ENCODE measurements at places on chromosomes 16 and 17. TPM values are rescaled to one million over a fixed set of nuclear protein-coding genes. Genes with fewer than 3 reads are reported as not detected.
A peak's percentile ranks its signal among the peaks of the same experiment; 100 is the strongest.

DNA sequence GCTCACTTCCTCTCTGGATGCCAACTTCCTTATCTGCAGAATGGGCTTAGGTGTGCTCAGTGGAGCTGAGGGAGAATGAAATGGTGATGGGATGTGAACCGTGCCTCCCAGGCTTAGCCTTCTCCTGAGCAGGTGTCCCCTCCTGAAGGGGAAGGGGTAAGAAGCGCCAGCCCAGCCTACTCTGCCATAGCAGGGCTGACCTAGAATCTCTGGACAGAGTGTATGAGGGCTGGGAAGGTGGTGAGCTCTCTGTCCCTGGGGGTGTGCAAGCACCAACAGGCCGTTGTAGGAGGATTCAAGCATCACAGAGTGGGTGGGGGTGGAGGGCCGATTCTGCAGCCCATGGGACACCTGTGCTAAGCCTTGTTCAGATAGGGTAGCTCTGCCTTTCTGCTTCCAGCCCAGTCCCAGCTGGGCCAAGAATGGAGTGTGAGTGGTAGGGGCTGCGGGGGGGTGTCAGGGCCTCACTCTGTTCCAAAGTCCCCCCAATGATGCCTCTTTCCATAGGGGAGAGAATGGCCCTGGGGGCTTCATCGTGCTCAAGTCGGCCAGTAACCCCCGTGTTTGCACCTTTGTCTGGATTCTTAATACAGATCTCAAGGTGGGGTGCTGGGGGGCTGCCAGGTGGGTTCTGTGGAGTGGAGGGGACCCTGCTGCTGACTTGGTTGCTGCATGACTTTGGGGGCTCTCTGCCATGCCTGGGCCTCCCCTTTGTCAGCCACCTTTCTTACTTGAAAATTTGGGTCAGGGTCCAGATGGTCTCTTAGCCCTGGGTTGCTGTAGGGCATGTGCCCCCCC, 3.2 kb upstream of the TCAP start:
- no peak overlapping the region for H3K27ac ChIP-seq
- H3K36me3 ChIP-seq = peaks cover under 1% of the 10 kb centered on the region
- no peak overlapping the region for H3K4me3 ChIP-seq
- peaks cover 4% of the 10 kb centered on the region for H3K27me3 ChIP-seq

SMIM5 gene
- 1.4 TPM for total RNA-seq

- peak overlapping the region; percentile 33 for H3K4me3 ChIP-seq
- no peaks in the 10 kb centered on the region for H3K4me1 ChIP-seq
- peaks cover 89% of the 10 kb centered on the region for H3K27me3 ChIP-seq
Measured at GRCh38 chr17:38571833-38572668, 33.7 kb downstream of the SRCIN1 start.

DNA sequence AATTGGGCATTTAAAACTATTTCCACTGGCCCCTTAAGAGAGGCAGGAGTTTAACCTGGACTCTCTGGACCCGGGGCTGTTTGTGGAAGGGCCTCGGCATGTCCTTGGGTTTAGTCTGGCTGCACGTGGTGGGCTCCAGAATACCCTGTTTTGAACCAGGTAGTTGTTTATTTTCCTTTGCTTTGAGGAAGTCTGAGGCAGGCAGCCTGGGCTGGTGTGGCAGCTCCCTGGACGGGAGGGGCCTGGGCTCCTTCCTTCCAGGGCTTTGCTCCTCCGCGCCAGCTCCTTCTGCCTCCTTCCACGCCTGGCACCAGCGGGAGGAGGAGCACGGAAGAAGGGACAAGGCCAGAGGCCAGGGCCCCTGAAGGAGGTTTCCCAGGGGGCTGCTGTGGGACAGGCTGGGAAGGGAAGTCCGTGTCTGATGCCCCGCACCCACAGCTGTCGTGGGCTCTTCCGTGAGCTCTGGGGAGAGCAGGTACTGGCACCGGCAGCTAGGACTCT, 15.5 kb downstream of the BANP start:
- peaks cover 9% of the 10 kb centered on the region for H3K36me3 ChIP-seq
- no peak for DNase-seq
- peak overlapping the region; percentile 70 for H3K4me3 ChIP-seq
- peaks cover 79% of the 10 kb centered on the region for H3K4me1 ChIP-seq
- peak overlapping the region; percentile 55 for H3K27ac ChIP-seq

DNA sequence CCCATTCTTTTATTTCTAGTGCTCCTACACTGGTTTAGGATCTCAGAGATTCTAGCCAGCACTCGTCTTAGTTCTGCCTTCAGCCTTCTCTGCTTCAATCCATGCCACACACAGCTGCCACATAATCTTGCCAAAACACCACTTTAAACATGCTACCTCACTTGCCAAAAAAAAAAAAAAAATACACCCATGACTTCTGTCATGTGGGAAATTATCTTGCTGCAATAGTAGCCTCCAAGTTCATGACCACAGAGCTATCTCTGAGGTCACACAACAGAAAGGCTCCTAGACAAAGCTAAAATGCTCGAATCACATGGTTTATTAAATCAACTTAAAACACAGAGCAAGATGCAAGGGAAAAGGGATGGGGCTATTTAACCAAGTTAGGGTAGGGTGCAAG, 18.1 kb downstream of the FZD2 start:
- DNase-seq = no peak
- no peaks in the 10 kb centered on the region for H3K36me3 ChIP-seq
- peaks cover 28% of the 10 kb centered on the region for H3K27me3 ChIP-seq
- no peak overlapping the region for H3K27ac ChIP-seq
- H3K4me1 ChIP-seq = no peaks in the 10 kb centered on the region

C17orf78 gene
- not detected for total RNA-seq

GRCh38 chr16:4110680-4111079, 5.6 kb downstream of the ADCY9 start:
- peaks cover 2% of the 10 kb centered on the region for H3K36me3 ChIP-seq
- no peak for DNase-seq
- peaks cover 47% of the 10 kb centered on the region for H3K4me1 ChIP-seq
- no peak overlapping the region for H3K4me3 ChIP-seq

GRCh38 chr17:40175928-40176753, 1.1 kb upstream of the RAPGEFL1 start:
- peaks cover 16% of the 10 kb centered on the region for H3K4me1 ChIP-seq
- H3K36me3 ChIP-seq = peaks cover 12% of the 10 kb centered on the region
- H3K27ac ChIP-seq = no peak overlapping the region
- H3K27me3 ChIP-seq = no peaks in the 10 kb centered on the region
- no peak overlapping the region for H3K4me3 ChIP-seq
- DNase-seq = no peak

NR1D1 gene
- total RNA-seq = 4.5 TPM

DNA sequence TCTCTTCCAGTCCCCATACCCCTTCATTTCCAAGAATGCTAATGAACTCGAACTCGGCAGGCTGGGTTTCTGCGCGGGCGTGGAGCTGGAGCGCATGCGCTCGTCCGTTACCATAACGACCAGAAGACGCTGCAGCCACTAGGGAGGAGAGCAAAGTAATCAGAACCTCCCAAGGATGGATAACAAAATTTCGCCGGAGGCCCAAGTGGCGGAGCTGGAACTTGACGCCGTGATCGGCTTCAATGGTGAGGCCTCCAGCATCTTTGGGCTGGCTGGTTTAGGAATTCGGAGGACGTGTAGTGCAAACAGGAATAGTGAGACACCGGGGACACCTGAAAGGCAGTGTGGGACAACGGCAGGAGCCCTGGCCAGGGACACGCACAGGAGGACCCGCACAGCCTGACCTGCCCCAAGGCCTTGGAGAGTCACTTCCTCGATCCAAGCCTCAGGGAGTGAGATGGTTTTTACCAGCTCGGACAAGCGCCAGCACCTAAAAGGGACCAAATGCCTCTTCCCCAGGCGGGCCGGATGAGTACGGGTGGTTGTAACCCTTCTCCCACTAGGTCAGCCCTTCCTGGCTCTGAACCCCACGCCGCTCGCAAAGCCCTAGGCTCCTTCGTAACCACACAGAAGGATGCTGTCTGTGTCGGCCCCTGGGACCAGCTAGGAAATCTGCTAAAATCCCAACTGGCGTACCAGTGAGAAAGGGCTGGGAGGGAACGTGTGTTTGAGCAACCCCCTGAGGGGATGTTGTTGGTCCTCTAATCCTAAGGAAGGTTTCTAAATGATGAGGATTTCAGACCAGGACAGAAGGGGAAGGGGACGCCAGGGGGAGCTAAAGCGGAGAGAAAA, at the start of gene CFAP52:
TSS of gene CFAP52 (plus strand) at position 122 of the 852 bp plus-strand sequence. CDS start at position 176, 54 bp downstream.
- H3K27me3 ChIP-seq = no peaks in the 10 kb centered on the region
- peak within 1 kb of the TSS; percentile 80 for H3K27ac ChIP-seq
- H3K4me3 ChIP-seq = peak within 1 kb of the TSS; percentile 95
- H3K4me1 ChIP-seq = peaks cover 21% of the 10 kb centered on the region

DNA sequence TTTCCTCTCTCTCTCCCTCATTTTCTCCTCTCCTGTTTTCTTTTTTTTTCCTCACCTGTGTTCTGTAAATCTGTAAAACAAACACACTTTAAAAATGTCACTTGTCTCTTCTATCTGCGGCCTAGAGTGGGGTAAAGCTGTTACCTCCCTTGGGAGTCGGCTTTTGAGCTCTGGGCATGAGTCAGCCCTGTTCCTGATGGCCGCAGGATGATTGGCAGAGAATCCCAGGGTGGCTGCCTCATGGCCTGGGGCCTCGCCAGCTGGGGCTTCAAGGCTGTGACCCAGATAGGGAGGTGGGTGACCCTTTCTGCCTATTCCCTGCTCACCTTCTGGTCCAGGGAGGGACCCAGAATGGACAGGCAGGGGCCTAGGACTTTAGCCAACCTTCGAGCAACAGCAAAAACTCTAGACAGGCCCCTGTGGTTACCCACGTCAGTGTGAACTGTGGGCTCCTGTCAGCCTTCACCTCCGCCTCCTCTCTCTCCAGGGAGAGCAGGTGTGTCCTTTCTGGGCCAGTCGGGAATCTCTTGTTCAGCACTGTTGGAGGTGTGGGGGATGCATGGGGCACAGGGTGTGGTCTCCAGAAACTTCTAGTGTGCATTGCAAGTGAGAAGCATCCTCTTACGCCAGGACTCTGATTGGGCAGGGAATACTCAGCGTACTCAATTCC, 87.4 kb downstream of the RAP1GAP2 start:
- no peaks in the 10 kb centered on the region for H3K36me3 ChIP-seq
- no peak overlapping the region for H3K4me3 ChIP-seq
- no peak for DNase-seq
- H3K27me3 ChIP-seq = no peaks in the 10 kb centered on the region
- no peaks in the 10 kb centered on the region for H3K4me1 ChIP-seq

DNA sequence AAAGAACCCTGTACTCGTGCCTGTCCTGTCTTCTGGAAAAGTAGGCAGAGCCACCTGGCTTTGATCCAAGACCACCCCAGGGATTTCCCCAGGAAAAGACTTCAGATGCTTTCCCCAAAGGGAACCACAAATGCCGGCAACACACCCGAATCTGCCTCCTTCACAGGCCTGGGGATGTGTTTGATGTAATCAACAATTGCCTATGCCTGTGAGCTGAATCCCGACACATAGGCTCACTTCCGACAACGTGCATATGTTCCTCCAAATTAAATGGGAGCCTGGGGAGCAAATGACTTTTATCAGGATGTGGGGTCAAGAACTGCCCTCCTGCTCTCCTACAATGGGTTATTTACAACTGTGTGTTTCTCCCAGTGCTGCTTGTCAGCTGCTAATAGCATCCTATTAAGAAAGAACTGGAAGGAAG, 535.2 kb upstream of the CDH11 start:
- H3K36me3 ChIP-seq = no peaks in the 10 kb centered on the region
- no peak overlapping the region for H3K4me3 ChIP-seq
- no peak overlapping the region for H3K27ac ChIP-seq
- H3K4me1 ChIP-seq = no peaks in the 10 kb centered on the region
- no peaks in the 10 kb centered on the region for H3K27me3 ChIP-seq
- no peak for DNase-seq

FZD2 gene
- total RNA-seq = 0.82 TPM

DNA sequence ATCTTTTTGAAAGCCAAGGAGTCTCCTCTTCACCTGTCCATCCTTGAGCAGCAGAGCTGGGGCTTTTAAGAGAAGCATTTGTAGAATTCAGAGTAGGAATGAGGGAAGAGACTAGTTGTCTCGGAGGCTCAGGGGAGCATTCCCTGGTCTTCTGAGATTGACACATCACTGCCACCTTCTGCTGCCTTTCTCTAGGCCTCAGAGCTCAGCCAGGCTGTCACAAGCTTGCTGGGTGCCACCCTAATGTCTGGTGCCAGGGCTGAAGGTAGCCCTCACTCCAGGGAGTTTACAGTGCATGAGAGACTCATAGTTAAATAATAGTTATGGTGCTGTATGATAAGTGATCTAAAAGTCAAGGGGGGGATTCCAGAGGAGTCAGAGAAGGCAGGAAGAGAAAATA, 39.7 kb downstream of the B9D1 start:
- peaks cover 8% of the 10 kb centered on the region for H3K27me3 ChIP-seq
- no peaks in the 10 kb centered on the region for H3K4me1 ChIP-seq
- no peak for DNase-seq

GRCh38 chr16:57314161-57314785, 29.8 kb upstream of the PLLP start:
- no peaks in the 10 kb centered on the region for H3K36me3 ChIP-seq
- H3K27ac ChIP-seq = no peak overlapping the region

PKMYT1 gene
- 112 TPM for total RNA-seq

- no peak for DNase-seq
- H3K36me3 ChIP-seq = no peaks in the 10 kb centered on the region
- peaks cover 29% of the 10 kb centered on the region for H3K4me1 ChIP-seq
- no peak overlapping the region for H3K27ac ChIP-seq
- H3K4me3 ChIP-seq = no peak overlapping the region
Measured at GRCh38 chr16:28927815-28928214, 2.8 kb upstream of the RABEP2 start.

GRCh38 chr16:78675951-78676792, 576.7 kb downstream of the WWOX start:
- H3K4me1 ChIP-seq = no peaks in the 10 kb centered on the region
- no peak for DNase-seq
- H3K27me3 ChIP-seq = no peaks in the 10 kb centered on the region

TBX2 gene
- total RNA-seq = 0.10 TPM

DNA sequence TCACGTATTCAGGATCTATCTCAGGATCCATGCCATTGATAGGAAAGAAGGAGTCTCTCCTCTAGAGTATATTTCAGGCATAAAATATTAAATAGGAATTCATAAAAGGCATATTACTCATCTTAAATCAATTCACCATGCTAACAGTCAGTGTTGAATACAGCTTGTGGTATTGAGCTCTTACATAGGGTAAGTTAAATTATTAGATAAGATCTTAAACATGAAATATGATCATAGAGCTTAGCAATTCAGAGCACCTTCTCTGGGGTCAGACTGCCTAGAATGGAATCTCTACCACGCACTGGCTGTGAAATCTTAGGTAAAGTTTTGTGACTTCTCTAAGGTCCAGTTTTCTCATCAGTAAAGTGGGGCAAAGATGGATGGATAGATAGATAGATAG, 20.7 kb downstream of the MARCHF10 start:
- H3K36me3 ChIP-seq = no peaks in the 10 kb centered on the region
- H3K4me3 ChIP-seq = no peak overlapping the region
- no peaks in the 10 kb centered on the region for H3K4me1 ChIP-seq
- H3K27me3 ChIP-seq = peaks cover 23% of the 10 kb centered on the region
- no peak for DNase-seq

- peaks cover 25% of the 10 kb centered on the region for H3K4me1 ChIP-seq
- H3K27ac ChIP-seq = no peak overlapping the region
- peaks cover 23% of the 10 kb centered on the region for H3K27me3 ChIP-seq
- H3K36me3 ChIP-seq = no peaks in the 10 kb centered on the region
- no peak for DNase-seq
Measured at GRCh38 chr17:39212841-39213480, 12.8 kb downstream of the STAC2 start.
